Mesothelial cell of epicardium (in vitro differentiated cells): ENCODE measurements at places on chromosomes 5 and 9.

GRCh38 chr9:99040251-99040900, 64.5 kb upstream of the TGFBR1 start:
- no peak for DNase-seq

GRCh38 chr9:77798140-77798539, 150.0 kb upstream of the GNA14 start:
- DNase-seq: no peak

DNA sequence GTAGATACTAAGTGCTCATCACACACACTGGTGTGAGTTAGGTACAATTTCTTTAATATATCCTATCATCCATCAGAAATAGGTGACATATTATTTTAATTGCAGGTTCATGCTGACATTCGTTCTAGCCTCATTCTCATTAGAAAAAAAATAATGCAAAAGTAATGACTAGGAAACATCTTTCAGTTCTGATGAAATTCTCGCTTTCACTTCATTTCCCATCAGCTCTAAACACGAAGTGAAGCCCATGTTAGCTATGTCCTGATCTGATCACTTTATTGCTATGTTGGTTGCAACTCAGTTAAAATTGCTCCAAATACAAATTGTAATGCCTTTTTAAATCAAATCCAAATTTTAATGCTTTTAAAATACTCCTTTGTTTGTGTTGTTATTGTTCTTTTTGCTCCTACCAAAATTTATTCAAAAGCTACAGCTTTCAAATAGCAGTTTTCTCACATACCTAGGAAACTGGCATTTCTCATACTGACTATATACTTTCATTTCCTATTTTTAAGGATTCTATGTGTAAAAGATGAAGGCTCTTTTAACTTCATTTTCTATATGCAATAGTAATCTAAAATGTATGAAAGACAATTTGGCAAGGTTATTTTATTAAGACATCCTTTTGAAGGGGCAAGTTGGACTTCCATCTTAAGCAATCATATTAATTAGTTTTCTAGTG, 1237.8 kb upstream of the ACO1 start:
- DNase-seq: no peak

DNA sequence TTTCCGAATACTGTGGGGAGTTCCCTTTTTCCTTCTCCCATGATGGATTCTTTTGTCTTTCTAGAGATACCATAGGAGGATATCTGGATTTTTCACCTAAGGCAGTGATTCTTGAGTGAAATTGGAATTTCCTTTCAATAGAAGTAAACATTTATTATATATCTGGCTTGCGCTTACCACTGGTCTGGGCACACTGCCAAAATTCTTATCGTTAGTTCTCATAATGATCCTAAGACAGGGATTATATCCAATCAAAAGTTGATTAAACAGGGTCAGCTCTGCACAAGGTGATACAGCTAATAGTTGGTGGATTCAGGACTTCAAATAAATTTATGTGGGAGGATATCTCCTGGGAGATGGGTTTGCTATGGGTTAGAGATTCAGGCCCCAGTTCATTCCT, 9.6 kb downstream of the TLE4 start:
- no peak for DNase-seq

DNA sequence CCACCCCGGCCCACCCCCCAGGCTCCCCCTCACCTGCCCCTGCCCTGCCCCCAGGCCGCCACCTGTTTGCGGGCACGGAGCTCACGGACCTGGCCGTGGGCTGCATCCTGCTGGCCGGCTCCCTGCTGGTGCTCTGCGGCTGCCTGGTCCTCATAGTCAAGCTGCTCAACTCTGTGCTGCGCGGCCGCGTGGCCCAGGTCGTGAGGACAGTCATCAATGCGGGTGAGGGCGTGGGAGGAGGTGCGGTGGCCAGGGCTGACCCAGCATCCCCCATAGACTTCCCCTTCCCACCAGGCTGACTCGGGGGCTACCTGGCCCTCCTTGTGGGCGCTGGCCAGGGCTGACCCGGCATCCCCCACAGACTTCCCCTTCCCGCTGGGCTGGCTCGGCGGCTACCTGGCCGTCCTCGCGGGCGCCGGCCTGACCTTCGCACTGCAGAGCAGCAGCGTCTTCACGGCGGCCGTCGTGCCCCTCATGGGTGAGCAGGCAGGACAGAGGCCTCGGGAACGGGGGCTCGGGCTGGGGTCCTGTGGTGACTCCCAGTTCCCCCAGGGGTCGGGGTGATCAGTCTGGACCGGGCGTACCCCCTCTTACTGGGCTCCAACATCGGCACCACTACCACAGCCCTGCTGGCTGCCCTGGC, 3.5 kb downstream of the SLC34A3 start:
- DNase-seq: no peak
